ENCODE measurements at places on chromosomes 7 and 10. TPM values are rescaled to one million over a fixed set of nuclear protein-coding genes. Genes with fewer than 3 reads are reported as not detected.

Gene C7orf57
- polyA plus RNA-seq: 0.22 TPM

DNA sequence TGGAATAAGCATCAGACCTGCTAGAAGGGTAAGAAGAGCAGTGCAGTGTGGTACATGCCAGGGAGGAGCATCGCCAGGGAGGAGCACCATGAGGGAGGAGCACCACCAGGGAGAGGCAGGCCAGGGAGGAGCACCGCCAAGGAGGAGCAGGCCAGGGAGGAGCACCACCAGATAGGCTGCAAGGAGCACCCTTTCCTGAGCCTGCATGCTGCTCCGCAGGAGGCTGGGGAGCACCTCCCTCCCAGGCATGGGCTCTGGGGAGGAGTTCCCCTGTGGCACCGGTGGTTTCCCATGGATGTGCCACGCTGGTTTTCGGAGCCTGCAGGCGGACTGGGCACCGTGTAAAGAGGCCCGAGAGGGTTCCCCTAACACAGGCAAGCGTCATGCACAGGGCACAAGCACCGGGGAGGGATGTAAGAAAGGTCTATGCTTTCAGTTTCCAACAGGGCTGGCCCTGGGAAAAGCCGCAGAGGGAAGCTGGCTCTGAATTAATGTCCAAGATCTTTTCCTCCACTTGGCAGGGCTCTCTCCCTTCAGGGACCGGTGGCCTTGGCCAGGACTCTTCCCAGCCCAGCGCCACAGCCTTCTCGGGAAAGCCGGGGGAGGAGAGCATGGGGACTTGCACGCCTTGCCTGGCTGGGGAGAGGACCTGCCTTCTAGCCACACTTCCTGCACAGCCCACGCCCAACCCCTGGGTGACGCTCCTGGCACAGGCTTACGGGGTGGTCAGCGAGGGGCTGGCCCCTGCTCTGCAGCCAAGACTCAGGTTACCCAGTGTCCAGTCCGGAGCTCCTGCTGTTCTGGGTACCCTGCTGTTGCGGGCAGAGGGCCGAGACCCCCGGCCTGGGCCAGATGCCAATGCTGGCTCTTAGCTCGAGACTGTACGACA lies 11.5 kb upstream of the GPER1 start:
- DNase-seq: no peak

DNA sequence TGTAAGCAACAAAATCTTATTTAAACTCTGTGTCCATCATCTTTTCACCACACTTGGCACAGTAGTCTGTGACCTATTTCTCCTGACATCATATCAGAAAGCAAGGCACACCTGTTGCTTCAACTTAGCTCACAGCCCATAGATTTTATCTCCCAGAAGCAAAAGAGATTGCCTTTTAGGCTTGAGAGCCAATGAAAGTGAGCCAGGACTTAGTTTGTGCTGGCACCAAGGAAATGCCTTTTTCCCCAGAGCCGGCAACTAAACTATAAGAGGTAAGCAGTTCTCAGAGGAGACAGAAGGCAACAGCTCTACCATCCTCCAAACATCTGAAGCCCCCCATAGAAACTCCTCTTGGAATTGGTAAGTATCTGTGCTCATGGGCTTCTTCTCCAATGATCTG lies at the start of gene ACSM6:
Gene ACSM6, plus strand, starts transcription at position 295 of the 400 bp plus-strand sequence. CDS start 248 bp downstream, outside the sequence.
- DNase-seq: no peak

Gene PILRA
- 0.59 TPM for polyA plus RNA-seq

Gene RAB11FIP2
- polyA plus RNA-seq: 3.7 TPM

- no peak for DNase-seq
These were observed 4.0 kb upstream of the MINPP1 start for GRCh38 chr10:87500646-87501048.

Gene NANOS1
- 2.1 TPM for polyA plus RNA-seq

Gene TRPV6
- polyA plus RNA-seq: 0.63 TPM

GRCh38 chr10:5989756-5990155 lies 12.4 kb upstream of the IL15RA start:
- DNase-seq: no peak

DNA sequence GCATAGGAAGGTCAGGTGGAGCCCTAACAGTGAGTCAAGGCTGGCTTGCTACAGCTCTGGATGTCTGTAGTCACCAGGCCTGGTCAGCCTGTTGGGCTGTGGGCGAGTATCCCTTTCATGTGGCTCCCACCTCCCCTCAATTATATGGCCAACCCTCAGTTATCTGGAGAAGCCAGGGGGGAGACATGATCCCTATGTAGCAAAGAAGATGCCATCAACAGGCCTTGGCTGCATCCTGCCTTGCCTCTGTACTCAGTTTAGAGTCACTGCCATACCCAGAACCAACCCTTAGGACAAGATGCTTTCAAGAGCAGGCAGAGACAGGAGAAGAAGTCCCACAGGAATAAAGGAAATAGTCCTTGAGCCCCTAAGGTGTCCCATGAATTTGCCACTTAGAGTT lies 763.9 kb downstream of the GRID1 start:
- DNase-seq: no peak
